ENCODE measurements at places on chromosomes 5 and 9. TPM values are rescaled to one million over a fixed set of nuclear protein-coding genes. Genes with fewer than 3 reads are reported as not detected.

DNA sequence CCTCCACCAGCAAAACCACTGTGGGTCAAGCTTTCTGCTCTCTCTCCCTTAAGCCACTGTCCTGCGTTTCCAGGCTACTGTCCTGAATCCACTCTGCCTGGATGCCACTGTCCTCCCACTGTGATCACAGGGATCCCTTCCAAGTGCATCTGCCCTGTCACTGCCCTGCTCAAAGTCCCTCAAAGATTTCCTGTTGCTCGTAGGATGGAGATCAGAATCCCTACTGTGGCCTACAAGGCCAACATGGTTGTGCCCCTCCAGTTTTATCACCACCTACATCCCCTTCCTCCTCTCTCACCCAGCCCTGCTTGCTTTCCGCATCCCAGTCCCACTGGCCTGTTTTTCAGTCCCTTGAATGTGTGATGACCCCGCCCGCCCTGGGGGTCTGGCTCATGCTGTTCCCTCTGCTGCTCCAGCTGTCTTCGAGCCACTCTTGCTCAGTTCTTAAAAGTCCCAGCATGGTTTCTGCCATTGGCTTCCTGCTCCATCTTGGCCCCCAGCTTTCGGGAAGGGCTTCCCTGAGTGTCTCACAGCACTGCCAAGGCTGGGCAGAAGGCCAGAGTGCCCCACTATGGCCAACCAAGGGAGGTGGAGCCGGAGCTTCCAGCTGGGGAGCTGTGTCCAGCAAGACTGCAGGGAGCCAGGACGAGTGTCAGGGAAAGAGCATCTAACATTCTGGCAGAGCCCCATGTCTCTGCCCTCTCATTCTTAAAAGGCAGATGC, 12.9 kb upstream of the FRRS1L start:
- no peak for DNase-seq
- H3K36me3 ChIP-seq = no peaks in the 10 kb centered on the region
- no peak overlapping the region for H3K4me3 ChIP-seq
- H3K4me1 ChIP-seq = peaks cover 9% of the 10 kb centered on the region

DNA sequence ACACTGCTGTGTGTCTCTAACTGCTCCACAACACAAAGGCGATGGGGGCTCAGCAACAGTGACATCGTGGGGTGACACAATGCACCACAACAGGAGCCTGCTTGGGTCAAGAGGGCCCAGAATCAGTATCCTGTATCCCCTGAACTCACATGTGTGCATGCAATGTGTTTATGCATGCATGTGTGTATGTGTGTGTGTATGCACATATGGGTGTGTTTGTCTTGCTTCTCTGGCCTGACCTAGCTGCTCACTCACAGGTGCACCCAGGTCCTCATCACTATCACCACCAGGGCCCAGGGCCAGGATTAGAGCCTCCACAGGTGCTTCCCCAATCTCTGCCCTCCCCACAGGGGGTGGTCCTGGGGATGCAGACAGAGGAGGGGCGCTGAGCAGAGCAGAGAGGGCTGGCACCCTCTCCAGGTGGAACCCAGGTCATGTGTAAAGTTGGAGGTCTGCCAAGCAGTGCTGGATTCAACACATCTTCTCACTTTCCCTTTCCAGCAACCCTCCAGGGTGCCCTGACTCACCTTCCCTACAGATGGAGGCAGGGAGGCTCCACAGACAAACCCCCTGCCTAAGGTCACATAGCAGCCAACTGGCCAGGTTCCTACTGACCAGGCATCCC, 18.1 kb upstream of the ZNF484 start:
- no peaks in the 10 kb centered on the region for H3K27me3 ChIP-seq
- no peaks in the 10 kb centered on the region for H3K4me1 ChIP-seq
- no peak overlapping the region for H3K27ac ChIP-seq
- no peak overlapping the region for H3K4me3 ChIP-seq

DNA sequence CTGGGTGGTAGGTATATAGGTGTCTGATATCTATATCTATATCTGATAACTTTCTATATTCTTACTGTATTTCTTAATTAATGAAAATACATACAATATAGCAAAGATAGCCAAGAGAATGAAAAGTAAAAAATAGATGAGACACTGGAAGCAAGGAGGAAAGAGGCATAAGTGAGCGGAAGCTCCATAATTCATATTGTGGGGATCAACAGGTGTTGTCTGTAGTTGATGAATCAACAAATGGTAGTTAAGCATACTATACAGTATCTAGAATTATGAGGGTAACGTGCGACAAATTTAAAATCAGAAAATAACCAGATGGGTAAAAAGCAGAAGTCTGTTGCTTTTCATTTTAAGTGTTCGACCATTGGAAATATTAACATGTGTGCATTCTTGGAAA, 7.1 kb downstream of the SPTLC1 start:
- no peak for DNase-seq
- no peaks in the 10 kb centered on the region for H3K27me3 ChIP-seq
- H3K4me1 ChIP-seq = no peaks in the 10 kb centered on the region
- H3K27ac ChIP-seq = no peak overlapping the region

DNA sequence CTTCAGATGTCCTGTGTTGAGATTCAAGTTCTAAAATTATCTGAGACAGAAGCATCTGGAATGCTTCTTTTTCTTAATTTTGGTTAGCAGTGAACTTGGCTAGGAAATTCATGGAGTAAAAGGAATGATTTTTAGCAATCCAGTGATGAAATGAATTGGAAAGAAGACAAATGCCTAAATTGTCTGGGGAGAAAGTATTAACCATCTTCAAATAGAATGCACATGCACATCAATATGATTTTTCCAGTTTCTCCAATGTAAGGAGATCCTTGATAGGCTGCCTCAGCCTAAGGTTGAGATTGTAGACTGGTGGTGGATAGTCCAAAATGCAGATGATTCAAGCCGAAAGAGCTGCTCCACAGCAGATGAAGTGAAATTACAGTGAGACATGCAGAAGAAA, 106.7 kb downstream of the PCSK5 start:
- no peak overlapping the region for H3K27ac ChIP-seq
- DNase-seq = no peak
- H3K4me1 ChIP-seq = no peaks in the 10 kb centered on the region
- no peaks in the 10 kb centered on the region for H3K36me3 ChIP-seq
- no peak overlapping the region for H3K4me3 ChIP-seq

The ADCY2 gene
- total RNA-seq = 0.27 TPM

Data from GM12878 (cell line).